T-helper 1 cell (primary cell): ENCODE measurements at places on chromosomes 5 and 9.
A peak's percentile ranks its signal among the peaks of the same experiment; 100 is the strongest.

DNA sequence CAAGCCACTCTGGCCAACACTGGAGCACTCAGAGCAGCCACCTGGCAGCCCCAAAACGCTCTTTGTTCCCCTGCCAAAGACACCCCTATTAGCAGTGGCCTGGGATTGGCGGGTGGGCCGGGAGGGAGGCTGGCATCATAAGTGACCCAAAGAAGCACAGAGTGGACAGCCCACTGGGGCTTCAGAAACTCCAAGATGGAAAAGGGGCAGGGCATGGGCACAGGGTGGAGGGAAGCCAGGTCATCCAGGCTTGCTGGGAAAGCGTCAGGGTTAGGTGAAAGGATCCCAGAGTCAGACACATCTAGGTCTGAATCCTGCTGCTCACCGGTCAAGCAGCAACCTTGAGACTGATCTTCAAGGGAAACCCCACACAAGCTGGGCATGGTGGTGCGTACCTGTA lies 14.8 kb downstream of the EEIG1 start:
- DNase-seq: no peak

GRCh38 chr9:30280229-30280900 lies 2104.1 kb upstream of the ACO1 start:
- no peak for DNase-seq

- no peak for DNase-seq
Measured at GRCh38 chr5:73673161-73673591, 47.2 kb downstream of the ARHGEF28 start.

DNA sequence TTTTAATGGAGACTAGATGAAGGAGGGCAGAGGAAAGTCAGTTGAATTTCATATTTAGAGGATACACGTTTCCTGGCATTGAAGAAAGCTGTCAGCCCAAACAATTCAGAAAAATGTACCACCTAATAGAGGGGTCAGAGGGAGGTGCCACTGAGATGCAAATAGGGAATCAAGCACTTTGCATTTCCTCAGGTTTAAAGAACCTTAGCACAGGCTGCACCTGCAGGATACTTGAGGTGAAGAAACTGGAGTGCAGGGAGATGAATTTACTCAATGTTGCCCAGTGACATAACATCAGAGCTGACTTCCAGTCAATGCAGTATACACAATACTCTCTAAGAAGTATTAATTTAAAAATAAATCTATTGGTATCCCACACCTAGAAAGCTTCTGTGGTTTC lies 67.0 kb upstream of the MAST4 start:
- DNase-seq: peak; percentile 26

GRCh38 chr9:98848450-98849149 lies 41.1 kb downstream of the GALNT12 start:
- peak; percentile 70 for DNase-seq

GRCh38 chr5:14185326-14186058 lies 42.4 kb downstream of the TRIO start:
- DNase-seq: no peak

DNA sequence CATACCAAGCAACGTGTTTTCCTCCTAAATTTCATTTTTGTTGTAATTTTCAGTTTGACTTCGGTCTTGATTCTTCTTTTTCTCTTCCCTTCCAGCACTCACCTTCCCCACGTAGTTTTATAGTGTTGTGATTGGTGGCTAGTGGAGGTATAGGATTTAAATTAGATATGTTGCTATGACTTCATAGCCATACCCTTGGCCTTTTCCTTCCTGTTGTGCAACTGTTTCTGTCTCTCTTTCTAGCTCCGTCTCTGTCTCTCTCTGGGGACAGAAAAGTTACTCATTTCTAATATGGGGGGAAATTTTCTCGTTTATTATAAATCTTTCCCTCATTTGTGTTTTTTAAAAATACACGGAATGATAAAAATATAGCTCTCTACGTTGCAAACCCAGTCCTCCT lies 20.6 kb upstream of the C5orf24 start:
- no peak for DNase-seq

GRCh38 chr5:1728846-1729245 lies 70.8 kb downstream of the MRPL36 start:
- DNase-seq: no peak

DNA sequence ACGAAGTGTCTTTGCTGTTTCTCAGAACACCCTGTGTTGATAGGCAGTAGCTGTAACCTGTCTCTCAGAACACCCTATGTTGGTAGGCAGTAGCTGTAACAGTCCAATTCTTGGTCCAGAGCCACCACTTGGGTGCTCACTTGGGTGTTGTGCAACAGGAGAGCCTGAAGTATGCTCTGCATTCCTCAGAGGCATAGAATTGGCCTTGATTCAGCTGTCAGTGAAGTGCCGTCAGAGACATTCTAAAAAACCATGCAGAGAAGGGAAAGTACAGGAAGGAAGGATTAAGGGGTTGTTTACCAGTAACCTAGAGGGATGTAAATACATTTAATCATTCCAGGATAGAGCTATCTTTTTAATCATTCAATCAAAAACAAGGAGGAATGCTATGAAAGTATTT lies 231.2 kb downstream of the ARRDC3 start:
- DNase-seq: no peak

- no peak for DNase-seq
Measured at GRCh38 chr5:131824631-131825030, 27.8 kb upstream of the FNIP1 start.

- DNase-seq: no peak
Measured at GRCh38 chr5:32760091-32760509, 49.0 kb downstream of the NPR3 start.

- no peak for DNase-seq
Measured at GRCh38 chr9:13734601-13735000, 455.1 kb upstream of the MPDZ start.

DNA sequence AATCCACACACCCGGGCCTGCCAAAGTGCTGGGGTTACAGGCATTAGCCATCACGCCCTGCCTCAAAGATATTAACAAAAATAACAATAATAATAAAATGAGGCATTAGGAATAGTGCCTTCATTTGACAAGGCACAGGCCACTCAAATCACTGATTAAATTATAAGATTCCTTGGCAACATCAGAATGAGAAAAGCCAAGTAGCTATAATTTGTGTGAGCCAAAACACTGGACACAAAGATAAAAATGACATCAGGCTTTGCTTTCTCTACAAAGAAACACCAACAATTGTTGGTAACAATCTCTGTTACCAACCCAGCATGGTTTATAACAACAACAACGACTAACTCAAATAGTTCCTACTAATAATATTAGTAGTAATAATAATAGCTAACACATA lies 73.2 kb downstream of the MLLT3 start:
- no peak for DNase-seq

- DNase-seq: no peak
Measured at GRCh38 chr5:59792983-59793585, 100.4 kb downstream of the PDE4D start.

DNA sequence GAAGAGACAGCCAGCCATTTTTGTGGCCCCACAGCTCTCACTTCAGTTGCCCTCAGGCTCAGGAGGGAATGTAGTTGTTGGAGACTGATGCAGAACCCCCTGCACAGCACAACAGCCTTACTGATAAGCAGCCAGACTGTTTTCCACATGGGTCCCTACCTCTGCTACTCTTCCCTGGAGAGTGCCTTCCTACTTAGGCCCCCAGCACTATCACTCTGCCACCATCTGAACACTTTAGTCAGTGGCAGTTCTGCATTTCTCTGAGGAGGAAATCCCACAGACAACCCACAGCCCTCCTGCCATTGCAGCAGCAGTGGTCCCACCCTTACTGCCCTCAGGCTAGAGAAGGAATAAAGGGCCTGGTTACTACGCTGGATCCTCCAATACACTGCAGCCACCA lies 61.8 kb upstream of the PTPRD start:
- DNase-seq: no peak

- no peak for DNase-seq
Measured at GRCh38 chr5:144247131-144247530, 76.5 kb downstream of the KCTD16 start.

DNA sequence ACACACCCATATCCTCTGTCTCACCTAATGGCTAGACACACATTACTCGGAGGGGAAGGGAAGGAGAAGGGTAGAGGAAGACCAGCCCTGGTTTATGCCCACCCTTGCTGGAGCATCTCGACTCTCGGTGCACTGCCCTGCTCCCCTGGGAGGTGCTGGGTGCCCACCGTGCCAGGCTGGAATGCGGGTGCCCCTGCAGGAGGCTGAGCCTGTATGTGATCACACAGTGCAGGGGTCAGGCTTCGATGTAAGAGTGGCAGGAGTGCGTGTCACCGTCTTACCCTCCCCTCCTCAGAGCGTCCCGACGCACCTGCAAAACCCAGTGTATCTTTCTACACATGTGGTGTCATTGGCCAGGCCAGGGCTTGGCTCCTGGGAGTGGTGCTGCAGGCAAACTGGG lies 7.3 kb upstream of the ACOT12 start:
- DNase-seq: no peak

GRCh38 chr9:28031521-28032267 lies 458.4 kb upstream of the C9orf72 start:
- DNase-seq: no peak

DNA sequence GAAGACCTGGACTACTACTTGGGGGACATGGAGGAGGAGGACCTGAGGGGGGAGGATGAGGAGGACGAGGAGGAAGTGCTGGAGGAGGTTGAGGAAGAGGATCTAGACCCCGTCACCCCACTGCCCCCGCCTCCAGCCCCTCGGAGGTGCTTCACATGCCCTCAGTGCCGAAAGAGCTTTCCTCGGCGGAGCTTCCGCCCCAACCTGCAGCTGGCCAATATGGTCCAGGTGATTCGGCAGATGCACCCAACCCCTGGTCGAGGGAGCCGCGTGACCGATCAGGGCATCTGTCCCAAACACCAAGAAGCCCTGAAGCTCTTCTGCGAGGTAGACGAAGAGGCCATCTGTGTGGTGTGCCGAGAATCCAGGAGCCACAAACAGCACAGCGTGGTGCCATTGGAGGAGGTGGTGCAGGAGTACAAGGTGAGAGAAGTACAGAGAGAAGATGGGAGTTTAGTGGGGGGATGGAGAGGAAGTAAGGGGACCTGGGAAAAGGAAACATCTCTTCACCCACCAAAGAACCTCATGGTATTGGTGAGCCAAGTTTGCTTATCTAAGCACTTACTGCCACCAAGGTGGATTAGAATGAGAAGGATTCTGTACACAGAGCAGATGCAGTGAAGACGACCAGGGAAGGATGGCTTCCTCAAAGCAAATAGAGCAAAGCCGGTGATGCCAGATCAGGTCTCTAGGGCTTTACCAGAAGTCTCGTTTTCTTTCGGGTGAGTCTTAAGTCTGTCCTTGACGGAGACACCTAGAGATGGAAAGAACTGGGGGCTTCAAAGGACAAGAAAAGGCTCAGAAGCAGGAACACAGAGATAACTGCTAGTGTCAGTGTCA lies 1.5 kb downstream of the TRIM41 start:
- peak; percentile 28 for DNase-seq

GRCh38 chr5:73118391-73118973 lies 1.9 kb upstream of the TMEM171 start:
- no peak for DNase-seq

GRCh38 chr5:152987131-152987530 lies 503.3 kb upstream of the GRIA1 start:
- DNase-seq: no peak

DNA sequence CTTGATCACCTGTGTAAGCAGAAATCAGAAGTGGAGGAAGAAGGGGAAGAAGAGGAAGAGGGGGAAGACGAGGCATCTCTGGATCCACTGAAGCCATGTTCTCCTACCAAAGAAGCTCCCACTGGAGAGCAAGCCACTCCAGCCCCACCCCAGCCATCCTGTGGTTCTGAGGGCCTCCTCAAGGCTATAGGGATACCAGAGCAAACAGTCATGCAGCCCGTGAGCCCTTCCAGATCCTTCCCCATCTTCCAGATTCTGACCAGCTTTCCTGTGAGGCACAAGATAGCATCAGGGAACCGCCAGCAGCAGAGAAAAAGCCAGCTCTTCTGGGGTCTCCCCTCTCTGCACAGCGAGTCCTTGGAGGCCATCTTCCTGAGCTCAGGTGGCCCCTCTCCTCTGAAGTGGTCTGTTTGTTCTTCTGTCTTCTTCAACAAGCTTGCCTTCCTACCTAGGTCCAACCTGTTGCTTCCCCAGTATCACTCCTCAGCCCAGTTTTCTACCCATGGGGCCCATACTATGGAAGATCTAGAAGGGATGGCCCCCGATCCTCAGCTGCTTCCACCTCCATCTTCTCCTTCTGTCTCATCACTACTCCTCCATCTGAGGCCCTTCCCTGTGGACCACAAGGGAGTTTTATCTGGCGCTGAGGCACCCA lies 29.4 kb downstream of the VCP start:
- no peak for DNase-seq

- no peak for DNase-seq
Measured at GRCh38 chr9:34601937-34602573, 9.8 kb downstream of the RPP25L start.

- DNase-seq: no peak
Measured at GRCh38 chr5:43620944-43621505, 18.0 kb downstream of the NNT start.

DNA sequence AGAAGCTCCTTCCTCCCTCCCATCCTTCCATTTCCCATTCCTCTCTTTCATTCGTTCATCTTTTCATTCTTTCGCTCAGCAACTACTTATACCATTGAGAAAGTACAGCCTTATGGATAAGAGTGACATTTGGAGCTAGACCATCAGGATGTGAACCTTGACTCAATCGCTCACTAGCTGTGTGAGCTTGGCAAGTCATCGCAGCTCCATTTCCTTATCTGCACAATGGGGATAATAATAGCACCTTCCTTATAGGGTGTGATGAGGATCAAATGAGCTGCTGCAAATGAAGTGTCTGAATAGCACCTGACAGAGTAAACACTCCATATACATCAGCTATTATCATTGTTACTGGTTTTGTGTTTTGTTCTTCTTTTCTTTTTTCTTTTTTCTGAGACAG lies 28.1 kb upstream of the SYNPO start:
- no peak for DNase-seq

DNA sequence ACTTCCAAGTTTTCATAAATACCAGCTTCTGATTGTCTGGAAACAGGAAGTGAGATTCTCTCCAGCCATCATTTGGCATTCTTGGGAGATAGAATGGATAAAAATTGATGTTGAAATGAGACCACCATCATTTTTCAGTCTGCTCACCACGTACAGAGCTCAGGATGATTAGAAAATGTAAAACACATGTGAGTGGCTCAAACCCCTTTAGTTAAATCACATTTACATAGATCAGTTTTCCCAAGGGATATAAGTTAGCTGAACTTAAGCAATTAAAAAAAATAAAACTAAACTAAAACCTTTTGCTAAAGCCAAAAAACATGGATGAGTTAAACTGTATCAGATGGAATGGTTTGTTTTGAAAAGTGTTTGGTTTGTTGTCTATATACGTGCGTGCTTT lies 37.1 kb upstream of the GDNF start:
- DNase-seq: no peak
